ENCODE measurements at places on chromosomes 13 and 19.
A peak's percentile ranks its signal among the peaks of the same experiment; 100 is the strongest.

DNA sequence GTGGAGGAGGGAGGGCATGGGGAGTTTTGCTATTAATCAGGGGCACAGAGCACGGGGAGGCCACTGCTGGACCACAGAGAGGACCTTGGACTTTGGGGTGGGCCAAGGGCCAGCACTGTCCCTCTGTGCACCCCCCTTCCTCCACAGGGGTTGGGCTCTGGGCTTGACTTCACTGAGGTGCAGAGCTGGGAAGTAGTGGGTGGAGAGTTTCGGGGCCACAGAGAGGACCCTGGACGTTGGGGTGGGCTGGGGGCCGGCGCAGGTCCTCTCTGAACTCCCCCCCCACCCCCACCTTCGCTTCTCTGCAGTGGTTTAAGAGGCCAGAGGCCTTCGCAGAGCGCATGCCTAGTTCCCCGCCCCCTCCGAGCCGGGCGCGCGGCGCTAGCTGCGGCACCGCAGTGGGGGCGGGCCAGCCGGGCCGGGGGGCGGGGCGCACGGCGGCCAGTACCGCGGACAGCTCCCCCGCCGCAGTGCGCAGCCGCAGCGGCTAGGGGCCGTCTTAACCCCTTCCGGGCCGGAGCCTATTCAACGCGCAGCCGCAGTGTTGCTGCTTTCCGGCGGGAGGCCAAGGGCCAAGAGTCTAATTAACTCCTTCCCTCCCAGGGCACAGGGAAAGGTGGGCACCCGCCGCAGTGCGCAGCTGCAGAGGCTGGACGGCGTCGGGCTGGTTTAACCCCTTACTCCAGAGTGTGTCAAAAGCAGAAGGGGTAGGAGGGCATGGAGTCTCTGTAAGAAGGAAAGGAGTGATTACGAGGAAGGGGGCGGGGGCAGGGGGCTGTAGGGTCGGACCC lies 3.7 kb downstream of the KCNC3 start:
- peak; percentile 88 for DNase-seq

DNA sequence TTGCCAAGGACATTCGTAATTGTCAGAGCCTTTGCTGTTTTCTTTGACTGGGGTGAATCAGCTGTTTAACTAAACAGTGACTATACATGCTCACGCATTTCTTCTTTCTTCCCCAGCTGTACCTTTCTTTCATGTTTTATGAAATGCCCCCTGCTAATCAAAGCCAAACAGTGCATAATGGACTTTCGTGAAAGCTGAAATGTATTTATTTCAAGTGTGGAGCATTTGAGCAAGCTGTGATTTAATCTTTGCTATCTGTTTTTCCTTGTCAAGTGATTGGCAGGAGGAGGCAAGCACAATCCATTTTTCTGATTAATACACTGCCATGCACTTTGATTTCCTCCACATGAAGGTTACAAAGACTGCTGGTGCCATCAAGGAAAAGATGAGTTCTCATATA lies 831.7 kb upstream of the SPRY2 start:
- no peak for DNase-seq

GRCh38 chr19:10143681-10144080 lies 24.0 kb upstream of the EIF3G start:
- no peak for DNase-seq

DNA sequence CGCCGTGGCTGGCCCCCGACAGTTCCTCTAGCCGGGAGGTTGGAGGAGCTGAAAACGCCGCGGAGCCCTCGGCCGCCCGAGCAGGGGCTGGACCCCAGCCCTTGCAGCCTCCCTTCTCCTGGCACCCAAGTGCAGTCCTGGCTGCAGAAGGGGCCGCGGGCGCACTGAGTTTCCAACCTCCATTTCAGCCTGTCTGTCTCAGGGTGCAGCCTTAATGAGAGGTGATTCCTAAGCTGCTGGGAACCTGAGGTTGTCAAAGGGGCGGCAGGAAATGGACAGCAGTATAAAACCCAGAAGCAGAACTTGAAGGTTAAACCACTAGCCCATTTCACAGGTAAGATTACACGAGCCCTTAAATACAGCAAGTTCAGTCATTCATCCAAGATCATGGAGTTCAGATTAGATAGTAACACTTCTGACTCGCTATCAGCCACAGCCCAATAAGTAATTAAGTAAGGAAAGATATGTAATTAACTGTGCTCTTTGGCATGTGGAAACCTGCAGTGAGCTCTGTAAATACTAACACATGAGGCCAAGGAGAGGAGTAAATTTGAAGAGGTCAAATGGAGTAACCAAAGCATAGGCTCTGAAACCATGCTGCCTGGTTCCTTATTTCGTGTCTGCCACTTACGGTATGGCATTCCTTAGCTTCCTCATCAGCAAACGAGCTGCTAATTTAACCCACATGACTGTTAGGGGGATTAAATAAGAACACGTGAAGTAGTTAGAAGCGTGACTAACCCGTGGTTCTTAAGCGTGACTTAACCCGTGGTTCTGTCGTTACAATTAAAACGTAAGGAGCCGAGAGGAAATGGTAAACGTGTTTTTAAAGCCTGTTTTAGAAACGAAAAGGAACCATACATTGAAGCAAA lies 686 bp downstream of the SETDB2 start:
- DNase-seq = no peak

GRCh38 chr13:99269627-99270241 lies 11.6 kb upstream of the GPR18 start:
- peak; percentile 6 for DNase-seq

- DNase-seq = no peak
Measured at GRCh38 chr13:23159205-23159759, 21.5 kb upstream of the SGCG start.
